Kidney (tissue), 22 donors: ENCODE measurements at places on chromosomes 5 and 9.

DNA sequence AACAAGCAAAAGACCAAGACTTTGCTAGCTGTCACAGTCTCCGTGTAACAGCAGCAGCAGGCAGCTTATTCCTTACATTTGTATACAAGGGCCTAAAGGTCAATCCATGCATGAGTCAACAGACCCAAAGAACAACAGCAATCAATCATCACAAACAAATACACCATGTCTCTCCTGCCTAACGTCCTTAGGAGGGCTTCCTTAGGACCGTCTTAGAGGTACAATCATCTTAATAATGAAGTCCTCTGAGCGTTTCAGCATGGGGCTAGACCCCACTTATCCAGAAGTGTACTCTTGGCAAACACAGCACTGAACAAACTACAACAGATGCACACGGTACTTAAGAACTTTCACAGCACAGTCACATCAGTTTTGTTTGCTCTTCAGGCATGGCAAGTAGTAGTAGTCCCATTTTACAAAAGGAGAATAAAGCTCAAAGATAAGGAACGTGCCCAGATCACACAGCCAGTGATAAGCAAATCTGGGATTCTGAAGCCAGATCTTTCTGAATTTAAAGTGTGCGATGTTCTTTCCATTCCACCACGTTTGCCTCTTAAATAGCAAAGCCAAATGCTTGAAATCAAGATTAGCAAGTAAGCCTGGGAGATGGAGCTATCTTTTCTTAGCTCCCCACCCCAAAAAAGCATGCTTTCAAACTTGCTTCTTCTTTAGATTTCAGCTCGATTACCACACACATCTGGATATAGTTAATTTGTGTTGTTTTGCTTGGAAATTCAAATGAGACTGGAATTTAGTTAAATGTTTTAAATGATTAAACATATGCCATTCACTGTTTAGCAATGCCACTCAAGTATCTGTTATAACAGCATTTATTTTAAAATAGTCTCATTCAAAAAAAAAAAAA is 24.2 kb downstream of the PSMB7 start:
- no peak for DNase-seq

GRCh38 chr9:136020671-136021070 is 59.5 kb upstream of the UBAC1 start:
- DNase-seq = no peak

- no peak for DNase-seq
Measured at GRCh38 chr9:70130266-70130665, 86.6 kb downstream of the MAMDC2 start.

GRCh38 chr9:126058011-126058531 is 268.6 kb upstream of the MVB12B start:
- DNase-seq = no peak

- no peak for DNase-seq
Measured at GRCh38 chr5:149799119-149799623, 69.1 kb downstream of the PPARGC1B start.

DNA sequence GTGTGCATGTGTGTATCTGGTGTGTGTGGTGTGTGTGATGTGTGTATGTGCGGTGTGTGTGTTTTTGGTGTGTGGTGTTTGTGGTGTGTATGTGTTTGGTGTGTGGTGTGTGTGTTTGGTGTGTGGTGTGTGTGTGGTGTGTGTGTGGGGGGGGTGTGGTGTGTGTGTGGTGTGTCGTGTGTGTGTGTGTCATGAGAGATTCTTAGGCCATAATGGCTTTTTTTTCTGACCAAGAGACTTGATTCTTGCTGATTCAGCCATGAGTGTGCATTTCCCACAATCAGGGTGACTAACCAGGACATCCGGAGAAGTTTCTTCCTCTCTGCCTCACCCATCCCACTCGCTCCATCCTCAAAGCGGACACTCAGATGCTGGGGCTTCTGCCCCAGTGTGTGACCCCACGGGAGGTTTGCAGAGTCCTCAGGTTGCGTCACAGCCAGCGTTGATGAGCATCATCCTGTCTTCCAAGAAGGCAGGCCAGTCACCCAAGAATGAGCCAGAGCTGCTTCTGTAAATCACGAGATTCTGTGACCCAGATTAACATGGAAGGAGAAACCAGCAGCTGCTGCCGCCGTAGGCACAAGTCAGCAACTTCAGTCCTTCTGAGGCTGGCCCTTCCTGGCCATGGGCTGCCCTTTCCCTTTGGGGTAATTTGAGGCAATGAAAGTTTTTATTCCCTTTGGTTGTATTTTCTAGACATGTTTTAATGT is 12.5 kb upstream of the CTSL start:
- peak; percentile 61 for DNase-seq

DNA sequence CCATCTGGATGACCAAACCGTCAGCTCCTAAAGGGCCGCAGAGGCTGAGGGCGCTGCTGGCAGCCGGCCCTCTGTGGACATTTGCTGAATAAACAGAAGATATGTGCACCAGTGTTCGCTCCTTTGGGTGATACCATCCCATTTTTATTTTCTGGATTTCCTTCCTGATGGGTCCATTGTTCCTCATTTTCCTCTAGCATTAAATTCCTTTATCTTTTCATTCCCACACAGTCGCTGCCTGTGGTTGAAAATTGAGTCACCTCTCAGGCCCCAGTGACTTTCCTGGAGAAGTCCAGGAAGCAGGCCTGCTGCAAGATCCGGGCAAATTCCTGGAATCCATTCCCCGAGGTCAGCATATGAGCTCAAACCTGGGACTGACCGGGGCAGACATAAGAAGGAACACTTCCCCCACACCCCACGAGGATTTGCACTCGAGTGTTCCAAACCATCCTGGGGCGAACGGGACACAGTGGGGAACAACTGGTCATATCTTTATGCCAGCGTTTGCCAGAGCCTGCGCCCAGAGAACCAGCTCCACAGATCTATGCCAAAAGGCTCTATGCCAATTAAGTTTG is 86.7 kb upstream of the PCA3 start:
- no peak for DNase-seq

- DNase-seq = no peak
Measured at GRCh38 chr5:54469622-54470021, 14.1 kb downstream of the HSPB3 start.

DNA sequence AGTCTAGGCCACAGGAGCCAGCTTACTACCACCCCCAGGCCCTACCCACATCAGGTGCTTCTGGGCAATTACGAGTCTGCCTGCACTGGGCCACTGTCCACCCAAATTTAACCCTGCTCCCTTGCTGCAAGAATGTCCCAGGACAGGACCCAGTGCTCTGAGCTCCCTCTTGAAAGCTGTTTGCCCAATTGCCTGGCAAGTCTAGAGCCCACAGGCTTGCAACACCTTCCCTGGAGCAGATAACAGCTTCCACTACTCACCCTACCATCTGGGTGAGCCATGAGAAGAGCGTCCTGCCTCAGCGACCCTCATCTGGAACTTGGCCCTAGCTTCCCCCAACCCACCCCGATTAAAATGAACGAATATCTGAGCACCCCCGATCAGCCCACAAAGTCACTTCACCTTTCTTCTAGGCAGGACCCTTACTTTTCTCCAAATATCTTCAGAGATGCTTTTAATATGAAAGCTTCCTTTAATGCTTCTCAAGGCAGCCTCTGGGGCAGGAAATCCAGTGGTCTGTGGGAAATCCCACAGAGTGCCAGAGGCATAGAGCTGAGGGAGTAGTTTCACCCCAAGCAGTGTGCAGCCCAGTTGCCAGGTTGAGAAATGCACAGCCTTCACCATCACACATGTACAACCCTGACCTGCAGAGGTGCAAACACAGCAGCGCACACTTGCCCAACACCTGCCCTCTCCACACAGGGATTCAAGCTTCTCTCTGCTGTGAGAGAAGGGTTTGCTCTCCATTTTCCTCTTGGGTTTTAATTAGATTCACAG is 10.6 kb downstream of the ACSL6 start:
- peak; percentile 13 for DNase-seq

DNA sequence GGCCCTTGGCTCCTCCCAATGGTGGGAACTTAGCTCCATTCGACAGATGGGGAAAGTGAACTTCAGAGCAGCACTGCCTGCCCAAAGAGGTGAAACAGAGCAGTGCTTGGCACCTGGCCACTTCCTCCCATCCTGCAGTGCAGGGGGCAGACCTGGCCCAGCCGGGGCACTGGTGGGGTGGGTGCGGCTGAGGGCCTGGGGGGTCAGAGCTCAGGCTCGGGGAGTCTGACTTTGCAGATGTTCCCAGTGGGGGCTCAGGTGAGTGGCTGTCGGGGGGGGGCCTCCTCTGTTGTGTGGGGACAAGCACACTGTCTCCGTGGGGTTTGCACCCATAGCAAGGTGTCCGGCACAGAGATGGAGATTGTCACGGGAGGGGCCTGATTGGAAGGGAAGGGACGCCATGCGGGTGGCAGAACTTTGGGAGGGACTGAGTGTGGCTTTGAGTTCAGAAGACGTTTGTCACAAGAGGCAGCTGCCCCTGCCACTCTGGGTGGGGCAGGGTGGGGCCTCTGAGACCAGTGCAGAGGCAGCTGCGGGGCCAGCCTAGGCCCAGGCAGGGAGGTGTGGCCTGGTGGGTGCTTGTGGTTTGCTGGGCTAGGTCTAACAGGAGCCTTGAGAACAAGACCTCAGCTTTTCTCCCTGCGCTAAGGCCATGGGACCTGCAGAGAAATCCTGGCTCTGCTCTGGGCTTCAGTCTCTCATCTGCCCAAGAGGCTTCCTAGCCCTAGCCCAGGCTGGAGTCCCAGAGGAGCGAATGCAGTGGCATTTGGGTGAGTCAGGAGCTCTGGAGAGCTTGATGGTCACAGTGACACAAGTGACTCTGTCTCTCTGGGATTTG is 2.5 kb downstream of the MYMK start:
- no peak for DNase-seq
